Tongue (tissue), 3 donors: ENCODE measurements at places on chromosomes 4 and X. TPM values are rescaled to one million over a fixed set of nuclear protein-coding genes. Genes with fewer than 3 reads are reported as not detected.

Gene SSX3
- total RNA-seq = not detected

Gene IBSP
- total RNA-seq = not detected

Gene KCND1
- total RNA-seq = 2.1 TPM

Gene MED14
- total RNA-seq = 42.0 TPM

Gene VBP1
- 72.4 TPM for total RNA-seq

Gene GNRHR
- total RNA-seq = not detected

Gene CT45A1
- not detected for total RNA-seq

Gene FAM53A
- 1.7 TPM for total RNA-seq

Gene ASB9
- 4.0 TPM for total RNA-seq

Gene CRMP1
- 7.3 TPM for total RNA-seq

Gene SULT1B1
- total RNA-seq = 0.72 TPM

Gene MAGEC2
- not detected for total RNA-seq

Gene POLN
- total RNA-seq = 7.6 TPM

Gene GPR119
- total RNA-seq = not detected

Gene DMRTC1
- total RNA-seq = 0.62 TPM

Gene PRR32
- total RNA-seq = 56.3 TPM

Gene TRPC5OS
- total RNA-seq = 0.21 TPM

Gene MAGEB17
- not detected for total RNA-seq
